ENCODE measurements at places on chromosomes 1 and 21.
A peak's percentile ranks its signal among the peaks of the same experiment; 100 is the strongest.

DNA sequence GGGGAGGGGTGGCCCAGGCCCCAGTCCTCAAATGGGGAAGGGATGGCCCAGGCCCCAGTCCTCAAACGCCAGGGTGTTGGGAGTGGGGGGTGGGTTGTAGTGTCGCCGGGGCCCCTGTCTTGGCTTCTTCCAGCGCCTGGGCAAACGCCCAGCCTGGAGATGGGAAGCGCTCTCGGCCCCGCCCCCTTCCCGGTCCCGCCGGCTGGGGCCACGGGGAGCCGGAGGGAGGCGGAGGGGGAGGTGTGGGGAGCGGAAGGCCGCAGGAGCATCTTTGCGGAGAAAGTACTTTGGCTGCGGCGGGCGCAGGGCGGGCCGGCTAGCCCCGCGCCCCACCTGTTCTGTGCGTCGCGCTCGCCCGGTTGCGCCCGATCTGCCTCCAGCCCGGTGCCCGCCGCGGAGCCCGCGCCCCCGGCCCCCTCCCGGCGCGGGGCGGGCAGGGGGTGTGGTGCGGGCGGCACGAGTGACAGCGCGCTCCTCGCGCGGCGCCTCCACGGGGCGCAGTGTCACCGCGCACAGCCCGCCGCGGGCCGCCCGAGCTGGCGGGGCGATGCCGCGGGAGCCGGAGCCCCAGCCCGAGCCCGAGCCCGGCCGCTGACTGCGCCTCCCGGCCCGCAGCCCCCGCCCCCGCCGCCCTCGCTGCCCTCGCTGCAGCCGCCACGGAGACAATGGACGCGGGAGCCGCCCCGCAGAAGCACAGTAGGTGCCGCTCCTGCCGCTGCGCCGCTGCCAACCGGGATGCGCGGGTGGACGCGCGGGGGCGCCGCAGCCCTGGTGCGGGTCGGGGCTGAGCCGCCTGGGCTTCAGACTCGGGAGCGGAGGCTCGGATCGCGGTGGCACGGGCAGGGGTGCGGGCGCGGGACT, 31.1 kb upstream of the PEX10 start:
- peak; percentile 49 for DNase-seq

GRCh38 chr1:26627954-26628353, 67.9 kb upstream of the ARID1A start:
- DNase-seq, result no peak

- no peak for DNase-seq
These were observed 11.1 kb downstream of the ITGA10 start for GRCh38 chr1:145898756-145899155.

GRCh38 chr21:41478319-41479177, 29.4 kb downstream of the TMPRSS2 start:
- no peak for DNase-seq

DNA sequence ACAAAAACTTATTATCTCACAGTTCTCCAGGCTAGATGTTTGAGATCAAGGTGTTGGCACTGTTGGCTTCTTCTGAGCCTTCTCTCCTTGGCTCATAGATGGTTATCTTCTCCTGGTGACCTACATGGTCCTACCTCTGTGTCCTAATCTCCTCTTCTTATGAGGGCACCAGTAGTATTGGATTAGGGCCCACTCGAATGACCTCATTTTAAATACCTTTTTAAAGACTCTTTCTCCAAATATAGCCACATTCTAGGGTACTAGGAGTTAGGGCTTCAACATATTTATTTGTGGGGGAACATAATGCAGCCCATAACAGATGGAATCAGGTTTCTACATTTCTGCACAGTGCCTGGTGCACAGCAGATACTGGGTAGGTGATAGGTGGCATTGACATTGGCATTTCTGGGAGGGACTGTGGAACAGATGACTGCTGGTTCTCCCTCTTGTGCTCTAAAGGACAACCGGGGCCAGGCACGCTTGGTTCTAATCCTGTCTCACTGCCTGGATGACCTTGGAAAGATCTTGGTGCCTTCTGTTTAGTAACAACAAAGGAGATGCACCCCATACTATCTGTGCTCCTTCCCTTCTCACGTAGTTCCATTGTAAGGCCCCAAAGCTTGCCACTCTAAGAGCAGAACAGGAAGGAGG, 140.3 kb downstream of the PLPP3 start:
- no peak for DNase-seq

GRCh38 chr1:235098547-235098946, 30.1 kb downstream of the TOMM20 start:
- DNase-seq, result no peak

- no peak for DNase-seq
These were observed 88.0 kb upstream of the SLFNL1 start for GRCh38 chr1:41109310-41110197.

- no peak for DNase-seq
These were observed 73.4 kb upstream of the F3 start for GRCh38 chr1:94614996-94615395.

GRCh38 chr1:205026181-205026580, 16.8 kb upstream of the CNTN2 start:
- DNase-seq, result no peak

GRCh38 chr1:115865704-115866380, 24.9 kb upstream of the NHLH2 start:
- DNase-seq, result no peak

GRCh38 chr1:210582205-210582970, 253.7 kb downstream of the HHAT start:
- no peak for DNase-seq

- no peak for DNase-seq
These were observed 76.3 kb upstream of the LMO4 start for GRCh38 chr1:87252406-87252805.

DNA sequence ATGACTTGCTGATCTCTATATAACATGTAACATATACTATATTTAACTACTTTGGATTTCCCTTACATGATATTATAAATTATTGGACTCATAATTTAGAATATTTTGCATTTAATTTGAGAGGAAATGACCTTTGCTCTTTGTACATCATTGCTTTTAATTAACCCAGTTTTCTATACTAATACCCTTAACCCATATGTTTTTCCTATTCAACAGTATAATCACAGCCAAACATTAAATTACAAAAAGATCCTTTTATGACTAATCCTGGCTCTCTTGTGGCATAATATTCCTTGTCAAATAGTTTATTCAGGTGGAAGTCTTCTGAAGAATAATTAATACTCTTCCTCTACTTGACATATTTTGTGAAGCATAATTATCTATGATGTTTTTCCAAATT, 56.0 kb upstream of the GPR52 start:
- DNase-seq, result no peak

DNA sequence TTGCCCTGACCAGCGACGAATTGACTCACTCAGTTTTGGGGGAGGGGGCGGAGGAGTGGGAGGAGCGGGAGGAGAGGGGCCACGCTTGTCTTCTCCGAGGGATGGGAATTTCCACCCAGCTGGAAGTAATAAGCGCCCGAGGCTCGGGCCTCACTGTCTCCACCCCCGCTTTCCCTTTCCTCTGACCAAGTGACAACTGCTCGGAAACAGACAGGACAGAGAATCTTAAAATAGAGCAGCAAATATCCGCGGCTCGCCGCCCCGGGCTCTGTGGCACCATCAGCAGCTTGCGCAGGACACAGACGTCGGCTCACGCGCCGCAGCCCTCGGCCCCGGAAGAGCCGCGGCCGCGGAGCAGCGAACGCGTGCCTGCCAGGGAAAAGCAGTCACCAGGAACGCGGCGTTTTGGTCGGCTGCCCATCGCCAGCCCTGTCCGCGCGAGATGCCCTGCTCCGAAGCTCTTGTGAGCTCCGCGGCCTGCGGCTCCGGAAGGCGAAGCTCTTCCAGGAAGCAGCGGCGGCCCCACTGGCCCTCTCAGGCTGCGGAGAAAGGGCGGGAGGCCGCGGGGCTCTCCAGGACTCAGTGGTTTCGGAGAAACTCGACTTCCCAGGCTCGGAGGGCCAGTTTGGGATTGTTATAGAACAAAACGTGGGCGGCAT, 10.7 kb upstream of the RGS16 start:
- peak; percentile 34 for DNase-seq

GRCh38 chr1:180117764-180118116, 36.9 kb upstream of the QSOX1 start:
- no peak for DNase-seq

DNA sequence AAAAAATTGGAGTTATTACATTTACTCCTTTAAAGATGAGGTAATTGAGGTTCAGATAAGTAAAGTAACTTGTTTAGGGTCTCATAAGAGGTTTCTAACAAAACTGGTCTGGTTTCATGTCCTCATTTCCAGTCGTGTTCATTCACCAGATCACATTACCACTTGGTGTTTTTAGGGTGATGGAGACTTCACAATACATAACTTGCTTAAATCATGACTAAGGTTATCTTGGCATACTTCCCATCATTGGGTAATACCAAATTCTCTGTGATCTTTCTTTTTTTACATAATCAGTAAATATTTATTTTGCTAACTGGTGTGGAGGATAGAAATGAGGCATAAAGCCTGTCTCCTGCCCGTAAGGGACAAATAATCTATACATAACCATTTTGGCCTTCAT, 31.6 kb upstream of the RPTN start:
- DNase-seq, result no peak

DNA sequence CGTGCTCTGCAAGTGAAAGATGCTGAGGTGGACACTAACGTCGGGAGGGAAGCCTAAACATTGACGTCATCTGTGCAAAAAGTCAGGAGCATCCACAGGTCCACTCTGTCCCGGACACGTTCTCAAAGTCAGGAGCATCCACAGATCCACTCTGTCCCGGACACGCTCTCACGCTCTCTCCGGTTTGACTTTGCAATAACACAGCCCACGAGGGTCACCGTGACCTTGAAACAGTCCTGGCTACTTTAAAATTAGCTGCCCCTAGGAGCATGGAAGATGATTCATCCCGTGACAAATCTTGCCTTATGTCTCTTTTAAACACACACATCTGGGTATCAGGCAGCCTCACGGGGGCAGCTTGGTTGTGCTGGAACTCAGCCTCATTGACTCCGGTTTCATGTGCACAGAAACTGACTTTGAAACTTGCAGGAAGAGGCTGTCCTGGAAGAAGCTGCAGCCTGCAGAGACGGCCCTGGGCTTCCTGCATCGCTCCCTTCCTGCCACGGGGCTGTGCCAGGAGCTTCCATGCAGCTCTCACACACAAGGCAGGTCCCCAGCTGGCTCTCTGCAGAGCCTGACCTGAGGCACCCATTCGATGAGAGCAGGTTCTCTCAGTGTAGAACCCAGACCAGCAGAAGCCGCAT, 18.1 kb upstream of the COL18A1 start:
- DNase-seq, result no peak

DNA sequence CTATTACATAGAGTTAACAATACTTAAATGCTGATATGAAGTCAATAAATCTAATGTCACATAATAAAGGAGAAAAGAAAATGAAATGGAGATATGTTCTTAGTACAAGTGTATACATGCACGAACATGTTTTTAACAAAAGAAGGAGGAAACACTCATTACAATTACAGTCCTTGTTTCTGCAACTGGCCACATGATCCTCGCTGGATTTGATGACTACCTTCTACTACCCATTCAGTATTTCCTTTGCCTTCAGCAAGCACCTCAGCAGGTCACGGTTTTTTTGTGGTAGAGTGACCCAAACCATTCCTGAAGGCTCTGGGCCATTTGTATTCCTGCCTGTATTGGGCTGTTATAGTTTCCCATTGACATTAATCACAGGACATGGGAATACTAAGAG, 172.8 kb upstream of the CXADR start:
- DNase-seq, result no peak

GRCh38 chr1:36482724-36483388, at the start of gene CSF3R:
TSS of gene CSF3R (minus strand) at chr1:36482913. CDS start at chr1:36479496, 3,417 bp downstream.
- DNase-seq, result no peak

DNA sequence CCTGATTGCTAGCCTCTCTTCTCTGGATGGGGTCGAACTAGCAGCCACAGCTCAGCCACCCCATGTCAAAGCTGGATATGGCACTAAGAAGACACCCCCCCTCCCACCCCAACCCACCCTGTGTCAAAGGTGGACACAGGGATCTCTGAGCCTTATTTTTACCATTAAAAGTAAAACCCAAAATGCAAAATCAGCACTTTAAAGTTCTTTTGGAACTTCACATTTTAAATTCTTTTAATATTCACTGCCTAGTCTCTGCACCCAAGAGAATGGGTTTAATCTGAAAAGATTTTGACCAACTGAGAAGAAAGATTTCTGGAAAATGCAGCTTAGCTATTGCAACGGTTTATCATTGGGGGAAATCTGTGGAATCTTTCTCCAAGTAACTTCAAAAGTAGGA, 167.6 kb downstream of the TGFBR3 start:
- DNase-seq, result no peak

GRCh38 chr1:39562886-39563285, 13.7 kb downstream of the PABPC4 start:
- no peak for DNase-seq

DNA sequence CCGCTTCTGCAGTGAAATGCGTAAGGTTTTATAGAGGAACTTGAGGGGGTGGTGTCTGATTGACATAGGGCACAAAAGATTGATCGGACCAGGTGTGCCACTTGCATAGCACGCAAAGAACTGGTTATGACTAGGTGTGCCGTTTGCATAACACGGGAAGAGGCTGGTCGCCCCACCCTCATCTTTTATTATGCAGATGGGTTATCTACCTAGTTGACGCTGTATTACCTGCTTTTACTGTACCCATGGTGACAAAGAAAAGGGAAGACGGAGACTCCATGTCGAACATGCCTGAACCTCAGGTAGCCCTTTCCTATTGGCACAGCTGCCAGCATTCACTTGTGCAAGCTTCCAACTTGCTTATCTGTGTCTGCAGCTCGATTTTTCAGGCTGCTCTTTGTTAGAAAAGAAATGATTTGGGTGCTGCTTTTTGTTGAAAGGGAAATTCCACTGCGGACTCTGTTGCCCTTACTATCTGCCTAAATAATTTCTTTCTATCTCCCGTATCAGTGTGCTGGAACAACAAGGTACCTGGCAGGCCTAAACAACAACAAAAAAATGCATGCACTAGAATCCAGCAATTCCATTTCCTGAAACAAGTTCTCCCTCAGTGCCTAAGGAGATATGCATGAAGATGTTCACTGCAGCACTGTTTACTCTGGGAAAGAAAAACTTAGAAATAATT, 194.4 kb upstream of the KAZN start:
- DNase-seq, result no peak

- no peak for DNase-seq
These were observed 53.3 kb downstream of the SPEN start for GRCh38 chr1:15900662-15901279.

DNA sequence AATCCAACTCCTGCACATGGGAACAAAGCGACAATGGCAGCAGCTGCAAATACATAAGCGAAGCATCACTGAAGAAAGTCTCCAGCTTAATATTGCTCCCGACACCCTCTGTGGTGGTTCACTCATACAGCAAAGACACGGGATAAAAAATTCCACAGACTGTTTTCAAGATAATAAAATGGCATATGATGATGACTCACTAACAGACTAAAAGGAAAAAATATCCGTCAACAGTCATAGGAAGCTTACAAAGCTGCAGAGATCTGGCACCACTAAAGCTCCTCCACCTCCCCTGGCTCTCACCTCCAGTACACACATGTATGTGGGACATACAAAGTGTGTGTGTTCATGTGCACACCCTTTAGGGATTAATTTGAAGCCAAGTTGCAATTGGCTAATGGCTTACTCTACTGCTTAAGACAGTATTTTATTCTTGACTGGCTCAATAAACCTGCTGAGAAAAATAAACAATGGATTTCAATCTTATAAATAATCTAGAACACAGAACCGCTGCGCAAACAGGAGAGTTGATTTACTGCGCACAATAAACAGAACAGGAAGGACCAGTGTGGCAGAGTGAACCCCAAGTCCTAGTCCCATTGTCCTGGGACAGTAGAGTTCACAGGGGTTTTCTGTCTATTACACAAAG, 94.4 kb downstream of the SLC45A1 start:
- DNase-seq, result no peak
